Gastrocnemius medialis (tissue), 4 donors: ENCODE measurements at places on chromosomes 1 and 21. TPM values are rescaled to one million over a fixed set of nuclear protein-coding genes. Genes with fewer than 3 reads are reported as not detected.

- no peak overlapping the region for H3K27ac ChIP-seq
- H3K27me3 ChIP-seq, result no peaks in the 10 kb centered on the region
- no peaks in the 10 kb centered on the region for H3K36me3 ChIP-seq
- H3K4me1 ChIP-seq, result no peaks in the 10 kb centered on the region
- no peak for DNase-seq
- H3K4me3 ChIP-seq, result no peak overlapping the region
These were observed 251.5 kb downstream of the BACH1 start for GRCh38 chr21:29550205-29550604.

GRCh38 chr1:205340676-205341075, 16.0 kb downstream of the KLHDC8A start:
- no peaks in the 10 kb centered on the region for H3K36me3 ChIP-seq
- no peak overlapping the region for H3K27ac ChIP-seq
- H3K4me3 ChIP-seq, result no peak overlapping the region
- H3K4me1 ChIP-seq, result peaks cover 9% of the 10 kb centered on the region

Gene MEF2D
- 129 TPM for total RNA-seq

Gene ACKR1
- 22.8 TPM for total RNA-seq

Gene CELA3B
- not detected for total RNA-seq

DNA sequence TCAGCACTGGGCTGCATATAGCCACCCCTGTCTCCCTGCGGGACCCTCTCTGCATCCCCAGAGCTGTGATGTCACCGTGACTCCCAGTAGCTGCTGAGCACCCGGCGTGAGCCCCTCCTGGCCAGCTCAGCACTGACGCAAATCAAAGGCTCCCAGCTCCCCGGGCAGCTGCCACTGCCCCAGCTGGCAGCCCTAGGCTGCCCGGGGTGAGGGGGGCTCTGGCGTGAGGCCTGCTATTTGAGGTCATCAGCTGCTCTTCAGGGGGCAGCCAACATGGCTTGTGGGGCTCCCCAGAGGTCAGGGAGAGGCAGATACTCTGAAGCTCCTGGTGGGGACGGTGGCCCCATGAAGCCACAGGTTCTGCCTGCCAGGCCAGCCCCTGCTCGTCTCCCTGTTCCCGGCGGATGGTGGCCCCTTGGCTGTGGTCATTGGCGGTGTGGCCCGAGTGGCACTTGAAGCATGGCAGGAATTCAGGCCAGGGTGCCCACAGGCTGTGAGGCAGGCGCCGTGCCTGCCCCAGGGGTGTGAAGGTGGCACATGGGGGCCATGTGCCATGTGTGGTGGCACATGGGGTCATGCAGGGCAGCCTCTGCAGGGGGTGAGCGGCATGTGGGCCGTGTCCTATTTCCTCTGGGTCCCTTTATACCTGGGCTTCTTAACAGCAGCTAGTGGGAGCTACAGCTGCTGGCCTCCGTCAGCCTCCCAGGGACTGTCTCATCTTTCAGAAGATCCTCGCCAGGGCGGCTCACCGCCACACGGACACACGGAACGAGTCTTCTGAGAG, 85.4 kb downstream of the SIK1 start:
- H3K4me1 ChIP-seq, result peaks cover 11% of the 10 kb centered on the region
- no peak overlapping the region for H3K4me3 ChIP-seq
- DNase-seq, result peak; percentile 79
- no peaks in the 10 kb centered on the region for H3K36me3 ChIP-seq
- H3K27me3 ChIP-seq, result no peaks in the 10 kb centered on the region
- H3K27ac ChIP-seq, result peak overlapping the region; percentile 54

DNA sequence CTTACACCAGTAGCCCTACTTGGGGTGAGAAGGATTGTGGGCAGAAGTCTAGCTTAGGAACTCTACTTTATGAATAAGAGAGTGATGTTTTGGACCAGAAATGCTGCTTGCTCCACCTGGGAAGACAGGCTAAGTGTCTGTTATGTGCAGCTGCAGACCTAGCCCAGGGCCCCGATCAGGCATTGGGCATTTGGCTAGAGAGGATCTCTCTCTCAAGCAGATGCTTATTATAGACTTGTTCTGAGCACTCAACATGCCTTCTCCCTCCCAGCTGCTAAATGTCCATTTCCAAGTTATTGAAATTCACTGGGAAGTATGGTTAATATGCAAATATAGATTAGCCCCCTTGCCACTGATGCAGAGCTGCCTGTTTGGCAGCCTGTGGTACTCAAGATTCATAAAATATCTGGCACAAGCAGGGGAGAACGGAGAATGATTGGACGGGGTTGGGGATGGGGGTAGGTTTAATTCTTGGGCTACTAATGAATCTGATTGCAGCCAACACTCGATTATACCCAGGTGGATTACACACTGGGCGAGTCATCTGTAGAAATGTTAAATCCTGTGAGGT, 115.9 kb downstream of the KCND3 start:
- DNase-seq, result no peak
- no peaks in the 10 kb centered on the region for H3K27me3 ChIP-seq
- H3K27ac ChIP-seq, result no peak overlapping the region
- no peak overlapping the region for H3K4me3 ChIP-seq
- H3K4me1 ChIP-seq, result peaks cover 13% of the 10 kb centered on the region

Gene CD52
- 2.8 TPM for total RNA-seq

DNA sequence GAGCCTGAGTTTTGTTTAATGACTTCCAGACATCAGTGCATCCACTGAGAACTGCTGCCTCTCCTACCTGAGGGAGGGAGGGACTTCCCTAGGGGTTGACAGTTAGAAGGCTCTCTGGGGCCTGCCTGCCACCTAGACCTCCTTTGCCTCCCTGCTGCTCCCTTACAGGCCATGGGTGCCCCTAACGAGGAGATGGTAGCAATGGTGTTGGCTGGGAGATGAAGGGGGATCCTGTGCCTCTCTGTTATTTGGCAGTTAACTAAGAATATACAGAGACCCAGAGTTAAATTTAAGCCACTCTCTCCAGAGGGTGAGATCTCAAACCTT, 66.1 kb downstream of the UBE2U start:
- no peak for DNase-seq

- no peaks in the 10 kb centered on the region for H3K36me3 ChIP-seq
- peaks cover 27% of the 10 kb centered on the region for H3K4me1 ChIP-seq
- no peak overlapping the region for H3K4me3 ChIP-seq
- no peak for DNase-seq
- H3K27me3 ChIP-seq, result no peaks in the 10 kb centered on the region
These were observed 56.7 kb downstream of the KCNN3 start for GRCh38 chr1:154813300-154813816.

Gene NHLH1
- not detected for total RNA-seq

Gene PLA2G2F
- not detected for total RNA-seq

- H3K4me3 ChIP-seq, result peak overlapping the region; percentile 63
- peak overlapping the region; percentile 13 for H3K27ac ChIP-seq
- H3K27me3 ChIP-seq, result no peaks in the 10 kb centered on the region
- peaks cover 41% of the 10 kb centered on the region for H3K4me1 ChIP-seq
- DNase-seq, result no peak
These were observed 2.0 kb downstream of the IFFO2 start for GRCh38 chr1:18954270-18955071.
